ENCODE measurements at places on chromosomes 2 and 18. TPM values are rescaled to one million over a fixed set of nuclear protein-coding genes. Genes with fewer than 3 reads are reported as not detected.

MYO5B gene
- not detected for total RNA-seq

NGEF gene
- 0.44 TPM for total RNA-seq

HOXD10 gene
- total RNA-seq = not detected

SAG gene
- total RNA-seq = not detected

DTYMK gene
- 70.8 TPM for total RNA-seq

PSMA8 gene
- total RNA-seq = not detected

DNAJC5G gene
- not detected for total RNA-seq

FEV gene
- total RNA-seq = under 0.01 TPM

RASGRP3 gene
- 1.3 TPM for total RNA-seq

POTEJ gene
- not detected for total RNA-seq

TPRKB gene
- 8.1 TPM for total RNA-seq

SPEG gene
- 21.7 TPM for total RNA-seq

MAB21L4 gene
- not detected for total RNA-seq
